A549 treated with ZK216348 at 1 μM for 4 hours (cell line): ENCODE measurements at places on chromosomes 12 and 14. TPM values are rescaled to one million over a fixed set of nuclear protein-coding genes. Genes with fewer than 3 reads are reported as not detected.

ATG2B gene
- total RNA-seq = 7.4 to 9.8 TPM (median 8.8 TPM) in 5 replicates

SLC6A15 gene
- total RNA-seq = 1.5 to 5.8 TPM (median 4.1 TPM) in 5 replicates

KLRC1 gene
- 0.09 TPM in 1 of 5 replicates, not detected in the others for total RNA-seq

EPYC gene
- not detected in 5 replicates for total RNA-seq

EML5 gene
- 0.45 to 1.5 TPM (median 0.55 TPM) in 5 replicates for total RNA-seq

TCTN1 gene
- 28.7 to 33.6 TPM (median 32.4 TPM) in 5 replicates for total RNA-seq

SYNDIG1L gene
- not detected in 5 replicates for total RNA-seq

FSCB gene
- not detected in 5 replicates for total RNA-seq

CCDC175 gene
- total RNA-seq = not detected in 5 replicates

BICDL1 gene
- 2.5 to 4.7 TPM (median 4.5 TPM) in 5 replicates for total RNA-seq

MAPK1IP1L gene
- 92.4 to 126 TPM (median 120 TPM) in 5 replicates for total RNA-seq

ASCL1 gene
- total RNA-seq = not detected in 5 replicates

NOS1 gene
- total RNA-seq = 0.40 to 0.65 TPM (median 0.55 TPM) in 5 replicates

OTOGL gene
- not detected in 5 replicates for total RNA-seq

RIC8B gene
- 8.1 to 10.3 TPM (median 9.7 TPM) in 5 replicates for total RNA-seq

KRT71 gene
- total RNA-seq = not detected in 5 replicates

KRT6C gene
- not detected in 5 replicates for total RNA-seq
